ENCODE measurements at places on chromosomes 1 and 21.
A peak's percentile ranks its signal among the peaks of the same experiment; 100 is the strongest.

DNA sequence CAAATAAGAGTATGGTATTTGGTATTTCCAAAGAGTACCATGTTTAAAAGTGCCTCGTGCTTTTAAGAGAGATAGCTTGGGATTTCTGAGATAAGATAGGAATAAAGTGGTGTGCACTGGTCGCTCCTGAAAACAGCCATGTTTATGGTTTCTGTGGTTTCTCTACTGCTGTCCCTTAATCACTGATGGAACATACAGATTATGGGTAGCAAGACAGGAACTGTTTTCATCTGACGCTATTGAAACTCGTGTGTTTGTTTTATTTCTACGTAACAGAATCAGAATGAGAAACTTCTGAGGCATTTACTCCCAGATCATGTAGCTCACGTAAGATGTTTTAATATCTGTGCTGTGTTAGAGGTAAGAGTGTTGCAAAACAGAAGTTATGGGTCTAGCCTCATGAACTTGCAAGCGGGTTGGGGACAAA is 126.0 kb downstream of the KIAA0319L start:
- no peak for DNase-seq

DNA sequence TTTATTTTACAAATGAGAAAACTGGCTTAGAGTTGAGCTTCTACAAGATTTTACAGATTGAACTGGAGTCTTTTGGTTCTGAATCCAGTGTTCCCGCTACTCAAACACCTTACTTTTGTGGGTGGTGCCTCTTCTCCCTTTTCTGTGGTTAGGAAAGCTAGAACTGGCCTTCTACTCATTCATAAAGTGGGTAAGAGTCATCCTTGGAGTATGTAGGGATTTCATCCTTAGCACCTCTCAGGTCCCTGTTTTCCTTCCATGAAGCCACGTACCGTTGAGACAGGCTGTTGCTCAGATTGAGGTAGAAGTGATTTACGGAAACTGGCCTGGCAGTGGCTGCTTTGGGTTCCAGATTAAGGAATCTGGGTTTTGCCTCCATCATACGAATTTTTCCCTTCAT is 35.8 kb downstream of the WNT4 start:
- no peak for DNase-seq

- no peak for DNase-seq
Observed at GRCh38 chr1:201393076-201393475, 6.0 kb downstream of the LAD1 start.

DNA sequence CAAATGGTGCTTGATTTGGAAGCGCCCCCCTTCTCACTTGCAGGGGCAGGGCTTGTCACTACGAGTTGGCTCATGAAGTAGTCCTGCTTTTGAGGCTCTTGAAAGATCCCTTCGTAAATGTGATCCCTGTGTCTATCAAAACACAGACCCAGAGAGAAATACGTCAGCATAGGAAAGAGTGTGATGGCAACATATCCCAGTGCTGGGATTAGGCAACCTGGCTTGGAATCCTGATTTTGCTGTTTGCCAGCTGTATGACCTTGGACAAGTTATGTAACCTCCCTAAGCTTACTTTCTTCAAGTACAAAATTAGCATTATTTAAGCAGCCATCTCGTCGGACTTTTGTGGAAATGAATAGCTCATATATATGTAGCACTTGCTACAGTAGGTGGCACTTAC is 228.4 kb downstream of the ATG4C start:
- no peak for DNase-seq

- DNase-seq: no peak
Observed at GRCh38 chr1:79741720-79742421, 735.3 kb upstream of the ADGRL4 start.

DNA sequence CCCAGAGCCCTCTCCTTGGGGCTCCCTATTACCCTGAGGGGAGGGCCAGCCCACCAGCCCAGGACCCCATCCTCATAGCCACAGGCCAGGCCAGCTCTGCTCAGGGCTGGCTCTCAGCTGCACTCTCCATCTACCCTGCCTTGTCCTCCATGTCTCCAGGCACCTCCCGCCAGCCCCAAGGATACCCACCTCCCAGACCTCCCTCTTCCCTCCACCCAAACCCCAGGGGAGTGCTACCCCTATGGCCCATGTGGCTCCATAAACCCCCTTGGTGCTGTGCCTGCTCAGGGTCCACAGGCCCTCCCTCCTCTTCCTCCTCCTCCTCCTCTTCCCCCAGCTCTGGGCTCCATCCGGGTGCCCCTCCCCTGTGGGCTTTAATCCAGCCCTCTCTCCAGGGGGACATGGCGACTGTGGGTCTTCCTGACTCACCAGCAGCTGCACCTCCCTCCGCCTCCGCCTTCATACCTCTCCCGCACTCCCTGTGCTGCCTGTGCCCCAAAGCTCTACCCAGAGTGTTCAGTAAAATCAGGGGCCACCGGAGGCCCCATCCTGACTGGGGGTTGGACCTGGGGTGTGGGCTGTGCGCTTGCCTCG is 9.1 kb downstream of the YBEY start:
- DNase-seq: peak; percentile 61

DNA sequence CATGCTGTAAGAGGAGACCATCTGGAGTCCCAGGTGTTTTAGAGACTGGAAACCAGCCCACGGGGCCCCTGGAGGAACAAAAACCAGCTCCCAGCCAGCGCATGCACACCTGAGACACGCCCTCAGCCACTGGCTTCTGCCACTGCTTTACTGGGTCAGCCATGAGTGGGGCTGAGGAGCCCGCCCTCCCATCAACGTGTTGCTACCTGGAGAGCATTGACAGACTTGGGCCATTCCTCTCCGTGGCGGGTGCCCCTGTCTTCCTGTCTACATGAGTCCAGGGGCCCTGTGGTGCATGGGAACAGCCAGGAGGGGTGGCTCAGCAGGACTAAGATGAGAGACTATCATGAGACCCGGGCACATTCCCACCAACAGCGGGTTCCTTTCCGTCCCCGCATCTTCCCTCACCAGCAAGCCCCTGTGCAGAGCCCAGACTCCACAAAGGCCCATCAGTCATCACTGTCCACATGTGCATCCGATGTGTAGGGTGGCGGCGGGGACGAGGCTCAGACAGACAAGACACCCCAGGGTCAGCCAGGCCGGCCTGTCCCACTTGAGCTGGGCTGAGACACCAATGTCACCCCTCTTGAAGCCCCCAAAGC is 45.4 kb upstream of the POFUT2 start:
- no peak for DNase-seq

- DNase-seq: no peak
Observed at GRCh38 chr1:183636334-183636682, 725 bp upstream of the ARPC5 start.

DNA sequence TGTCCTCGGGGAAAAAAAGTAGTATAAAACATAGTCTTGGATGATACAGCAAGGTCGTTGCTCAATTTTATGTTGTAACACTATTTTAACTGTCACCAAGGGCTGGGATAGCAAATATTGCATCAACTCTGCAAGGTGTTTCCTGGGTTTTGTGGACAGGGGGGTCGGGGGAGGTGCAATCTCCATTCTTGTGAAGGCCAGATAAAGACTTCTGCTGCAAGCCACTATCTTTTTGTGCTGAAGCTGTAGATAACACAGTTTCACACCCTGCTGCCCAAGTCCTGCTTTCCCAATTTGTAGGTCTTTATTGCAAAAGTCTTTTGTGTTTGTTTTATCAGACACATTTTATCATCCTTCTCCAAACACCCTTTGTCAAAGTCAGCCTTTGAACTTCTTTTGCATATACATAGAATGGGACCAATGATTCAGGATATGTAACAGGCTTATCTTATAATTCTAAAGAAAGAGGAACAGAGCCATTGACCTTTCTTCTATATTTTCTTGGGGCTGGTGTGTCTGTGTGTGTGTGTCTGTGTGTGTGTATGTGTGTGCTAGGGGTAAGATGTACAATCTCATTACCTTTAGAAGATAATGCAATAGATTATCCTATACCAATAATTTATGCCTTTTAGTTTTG is 140.6 kb downstream of the RUNX1 start:
- no peak for DNase-seq

- no peak for DNase-seq
Observed at GRCh38 chr1:170743083-170743482, 79.2 kb downstream of the PRRX1 start.

DNA sequence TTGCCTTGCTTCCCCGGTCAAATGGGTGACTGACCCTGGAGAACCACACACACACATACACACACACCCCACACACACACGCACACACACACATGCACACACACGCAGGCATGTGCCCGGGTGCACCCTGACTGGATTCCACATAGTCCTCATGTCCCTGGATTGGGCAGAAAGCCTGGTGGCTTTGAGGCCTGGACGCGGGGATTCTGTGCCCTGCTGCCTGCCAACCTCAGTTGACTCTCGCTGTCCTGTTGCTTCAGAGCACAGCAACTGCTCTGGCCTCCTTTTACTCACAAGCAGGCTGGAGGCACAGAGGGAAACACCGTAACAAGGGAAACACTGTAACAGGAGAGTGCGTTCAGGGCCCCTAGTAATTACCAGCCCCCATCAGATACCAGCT is 6.4 kb downstream of the RORC start:
- peak; percentile 38 for DNase-seq

- DNase-seq: no peak
Observed at GRCh38 chr1:160829766-160830165, 32.9 kb downstream of the CD244 start.

GRCh38 chr1:42698081-42698813 is 16.0 kb downstream of the YBX1 start:
- DNase-seq: no peak

GRCh38 chr1:47763591-47764171 is 233.5 kb downstream of the TRABD2B start:
- DNase-seq: no peak

GRCh38 chr1:234997201-234997895 is 131.3 kb downstream of the TOMM20 start:
- DNase-seq: peak; percentile 94

DNA sequence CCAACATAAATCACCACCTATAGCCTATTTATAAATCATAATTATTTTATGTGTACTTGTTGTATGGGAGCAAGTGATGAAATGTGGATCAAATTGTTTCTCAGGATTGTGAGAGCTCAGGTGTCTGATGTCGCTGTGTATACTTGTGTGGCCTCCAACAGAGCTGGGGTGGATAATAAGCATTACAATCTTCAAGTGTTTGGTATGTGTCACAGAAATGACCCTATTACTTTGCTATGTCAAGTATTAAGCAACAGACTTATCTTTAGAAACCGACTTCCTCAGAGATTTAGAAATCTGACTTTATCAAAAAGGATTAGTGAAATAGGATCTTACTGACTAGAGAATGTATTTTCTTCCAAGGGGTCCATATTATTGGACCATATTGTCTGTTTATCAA is 280.9 kb downstream of the TPR start:
- no peak for DNase-seq

DNA sequence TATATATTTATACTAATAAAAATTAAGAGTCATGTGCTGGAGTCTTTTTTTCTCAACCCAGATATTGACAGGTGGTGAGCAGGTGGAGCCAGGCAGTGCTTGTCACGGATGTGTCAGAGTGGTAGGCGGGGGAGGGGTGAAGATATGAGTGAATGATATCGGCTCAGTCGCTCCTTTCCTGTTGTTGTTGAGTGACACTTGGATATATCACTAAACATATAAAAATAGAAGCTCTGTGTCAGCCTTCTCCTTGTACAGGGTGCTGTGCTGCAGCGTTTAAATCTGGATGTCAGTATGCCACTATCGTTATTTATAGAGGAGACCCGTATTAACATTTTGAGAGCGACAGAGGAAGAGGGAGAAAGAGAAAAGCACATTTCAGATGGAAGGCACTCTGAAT is 339.6 kb downstream of the NUF2 start:
- DNase-seq: no peak

GRCh38 chr1:205236526-205236925 is 8.8 kb downstream of the TMCC2 start:
- DNase-seq: no peak

DNA sequence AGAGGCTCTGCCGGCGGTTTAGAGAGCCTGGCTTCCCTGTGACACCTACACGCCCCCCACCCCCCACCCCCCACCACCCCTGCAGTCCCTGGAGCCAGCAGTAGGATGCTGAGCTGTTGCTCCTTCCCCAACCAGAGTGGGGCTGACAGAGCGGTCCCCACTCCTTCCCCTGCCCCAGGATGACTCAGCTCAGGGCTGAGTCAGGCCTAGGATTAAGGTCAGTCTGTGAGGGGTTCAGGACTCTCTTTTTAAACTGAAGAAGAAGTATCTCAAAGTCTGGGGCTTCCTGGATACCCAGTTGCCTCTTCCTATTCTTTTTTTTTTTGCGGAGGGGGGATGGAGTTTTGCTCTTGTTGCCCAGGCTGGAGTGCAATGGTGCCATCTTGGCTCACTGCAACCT is 19.1 kb downstream of the DMBX1 start:
- no peak for DNase-seq

DNA sequence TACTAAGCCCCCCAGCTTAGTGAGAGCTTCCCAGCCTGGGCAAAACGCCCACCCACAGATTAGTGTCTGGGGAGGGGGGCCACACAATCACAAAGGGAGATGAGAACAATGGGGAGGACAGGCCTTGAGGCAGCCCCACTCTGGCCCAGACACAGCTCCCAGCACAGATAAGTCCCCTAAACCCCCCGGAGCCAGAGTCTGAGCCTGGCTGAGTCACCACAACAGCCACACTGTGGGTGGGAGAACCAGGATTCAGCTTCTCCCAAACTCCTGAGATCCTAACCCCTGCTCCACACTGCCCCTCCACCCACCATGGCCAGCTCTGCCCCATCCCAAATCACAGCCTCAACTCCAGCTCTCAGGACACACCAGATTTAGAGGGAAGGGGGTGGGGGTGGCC is 4.2 kb downstream of the NECTIN4 start:
- DNase-seq: no peak

- DNase-seq: no peak
Observed at GRCh38 chr1:52139817-52140540, 1.9 kb upstream of the ZFYVE9 start.

- no peak for DNase-seq
Observed at GRCh38 chr1:14697353-14697752, 98.9 kb downstream of the KAZN start.

DNA sequence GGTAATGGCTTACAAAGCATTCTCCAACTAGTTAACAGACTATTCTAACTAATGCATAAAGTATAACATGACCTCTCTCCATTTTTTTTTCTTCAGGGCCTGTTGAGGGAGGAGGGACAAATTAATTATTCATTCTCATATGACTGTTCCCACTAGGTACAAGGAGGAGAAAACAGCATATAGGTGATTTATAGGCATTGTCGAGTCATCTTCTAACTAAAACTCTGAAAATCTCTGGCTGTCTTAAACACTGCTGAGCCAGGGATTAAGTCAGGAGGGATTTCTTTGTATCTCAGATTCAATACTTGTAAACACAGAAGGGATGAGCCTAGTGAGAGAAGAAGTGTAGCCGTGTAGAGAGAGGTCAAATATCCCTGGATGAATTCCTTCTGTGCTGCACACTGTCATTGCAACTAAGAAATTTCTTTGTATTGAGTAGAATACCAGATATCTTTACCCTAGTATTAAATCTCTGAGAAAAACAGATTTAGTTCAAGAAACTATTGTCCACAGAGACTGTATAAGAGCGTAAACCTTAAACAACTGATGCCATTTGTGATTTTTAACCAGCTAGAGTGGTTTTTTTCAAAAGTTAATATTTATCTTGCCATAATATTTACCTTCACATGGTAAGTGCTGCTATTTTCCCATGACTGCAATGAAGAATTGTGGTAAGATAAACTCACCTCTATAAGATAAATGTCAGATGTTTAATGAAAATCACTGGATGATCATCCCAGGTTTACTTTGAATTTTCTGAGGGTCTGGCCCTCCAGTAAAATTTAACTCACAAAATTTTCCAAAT is 465.3 kb downstream of the RWDD3 start:
- DNase-seq: no peak

Measured in femur (tissue), 1 donor.